ENCODE measurements at places on chromosomes 12 and 14.

GRCh38 chr14:33777681-33778080, 173.2 kb downstream of the EGLN3 start:
- DNase-seq: no peak

DNA sequence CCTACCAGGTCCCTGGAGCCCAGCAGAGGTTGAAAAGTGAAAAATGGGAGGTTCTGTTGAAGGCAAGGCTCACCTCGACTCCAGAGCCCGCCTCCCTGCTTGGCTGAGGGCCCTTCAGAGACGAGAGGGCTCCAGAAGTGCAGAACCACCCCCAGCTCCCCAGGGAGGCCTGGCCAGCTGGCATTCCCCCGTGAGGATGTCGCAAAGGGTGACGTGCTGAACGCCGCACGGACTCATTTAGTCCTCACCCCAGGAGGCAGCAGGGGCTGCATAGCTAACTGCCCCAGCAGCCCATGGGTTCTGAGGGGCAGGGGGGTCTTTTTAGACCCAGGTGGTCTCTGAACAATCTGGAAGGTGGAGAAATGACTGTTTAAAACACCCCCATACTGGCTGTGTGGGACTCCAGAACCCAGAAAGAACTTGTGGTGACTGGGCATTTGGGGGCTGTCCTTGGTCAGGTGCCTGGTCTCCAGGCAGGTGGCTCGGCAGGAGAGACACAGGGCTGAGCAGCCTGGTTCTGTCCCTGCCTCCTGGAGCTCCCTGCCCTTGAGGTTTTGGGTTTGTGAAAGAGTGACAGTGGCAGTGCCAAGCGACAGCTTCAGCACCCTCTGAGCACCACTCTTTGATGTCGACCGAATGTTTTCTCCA, 32.0 kb downstream of the ANAPC7 start:
- no peak for DNase-seq

DNA sequence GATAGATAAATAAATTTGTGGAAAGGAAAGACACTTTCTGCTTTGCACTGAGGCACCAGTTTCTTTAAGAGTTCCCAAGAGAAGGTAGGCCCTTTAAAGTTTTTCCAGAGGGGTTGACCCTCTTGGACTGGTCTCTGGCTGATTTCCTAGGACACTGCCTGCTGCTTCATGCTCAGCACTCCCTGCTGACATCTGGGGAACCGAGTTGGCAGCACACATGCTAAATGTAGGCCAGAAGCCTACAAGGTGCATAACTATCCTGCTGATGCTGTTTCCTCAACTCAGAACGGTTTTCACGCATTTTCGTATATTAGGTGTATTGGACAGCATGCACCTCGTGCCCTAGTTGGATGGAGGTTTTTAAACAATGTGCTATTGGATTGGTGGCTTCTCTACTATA, 887.2 kb upstream of the SEL1L start:
- DNase-seq: no peak

DNA sequence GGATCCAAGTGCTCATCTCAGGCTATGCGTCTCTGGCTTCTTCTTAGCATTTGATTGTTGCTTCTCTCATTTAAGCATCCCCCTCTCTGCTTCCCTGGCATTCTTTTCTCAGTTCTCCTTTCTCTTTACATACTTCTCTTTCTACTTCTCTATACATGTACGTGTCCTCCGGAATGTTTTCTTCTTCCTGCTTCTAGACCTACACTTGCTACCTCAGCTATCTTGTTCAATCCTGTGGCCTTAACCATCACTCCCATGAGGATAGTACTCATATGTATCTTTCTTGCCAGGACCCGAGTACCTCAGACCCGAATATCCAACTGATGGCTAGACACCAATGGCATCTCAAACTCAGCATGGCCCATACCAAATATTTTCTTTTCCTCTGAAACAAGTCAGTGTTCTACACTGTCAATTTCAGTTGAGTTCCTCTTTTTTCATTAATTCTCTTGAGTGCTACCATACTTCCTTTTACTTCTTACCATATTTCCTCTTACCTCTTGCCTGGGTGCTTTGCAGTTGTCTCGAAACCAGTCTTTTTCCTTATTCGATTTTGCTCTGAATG, 115.1 kb upstream of the SLC38A2 start:
- DNase-seq: no peak

- DNase-seq: no peak
These were observed 45.8 kb upstream of the LALBA start for GRCh38 chr12:48615681-48616080.

GRCh38 chr12:6563448-6564050, 4.5 kb downstream of the NOP2 start:
- no peak for DNase-seq

DNA sequence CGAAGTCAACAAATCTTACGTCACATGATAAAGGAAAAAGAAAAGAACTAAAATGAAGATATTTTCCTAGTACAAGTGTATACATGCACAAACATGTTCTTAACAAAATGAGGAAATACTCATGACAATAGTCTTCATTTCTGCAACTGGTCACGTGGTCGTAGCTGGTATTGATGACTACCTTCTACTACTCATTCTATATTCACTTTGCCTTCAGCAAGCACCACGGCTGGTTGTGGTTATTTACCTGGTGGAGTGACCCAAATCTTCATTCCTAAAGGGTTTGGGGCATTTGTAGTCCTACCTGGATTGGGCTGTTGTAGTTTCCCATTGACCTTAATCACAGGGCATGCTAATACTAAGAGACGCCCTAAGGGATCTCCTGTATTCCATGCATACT, 51.2 kb downstream of the FIGNL2 start:
- DNase-seq: no peak

DNA sequence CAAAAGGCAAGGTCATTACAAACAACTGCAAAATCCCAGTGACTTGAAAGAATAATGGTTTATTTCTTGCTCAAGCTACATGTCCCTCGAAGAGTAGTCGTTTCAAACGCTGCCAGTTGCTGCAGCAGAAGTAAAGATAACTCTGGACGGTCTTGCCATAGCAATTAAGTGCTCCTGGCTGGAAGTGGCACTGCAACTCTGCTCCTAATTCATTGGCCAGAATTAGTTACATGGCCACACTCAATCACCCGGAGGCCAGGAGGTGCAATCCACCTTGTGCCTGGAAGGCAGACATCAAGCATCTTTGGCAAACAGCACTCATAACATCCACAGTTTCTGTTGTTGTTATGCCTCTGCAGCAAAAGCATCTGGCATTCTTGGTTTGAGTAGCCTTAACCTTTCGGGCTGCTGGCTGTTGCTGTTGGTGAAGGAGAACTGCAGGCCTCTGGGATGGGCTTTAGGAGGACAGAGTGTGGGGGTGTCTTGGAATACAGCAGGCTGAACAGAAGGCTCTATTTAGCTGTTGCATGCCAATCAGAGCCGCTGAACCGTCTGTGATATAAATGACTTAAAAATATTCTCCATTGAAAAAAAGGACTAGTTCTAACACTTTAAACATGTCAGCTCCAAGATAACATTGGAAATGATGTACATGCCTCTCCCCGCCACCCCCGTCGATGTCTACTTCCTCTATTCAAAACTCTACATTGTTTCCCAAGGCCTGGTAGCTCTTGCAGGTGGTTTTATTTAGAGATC, 123.5 kb upstream of the DYRK2 start:
- no peak for DNase-seq

- no peak for DNase-seq
These were observed 283.3 kb upstream of the PWP1 start for GRCh38 chr12:107402041-107403022.

GRCh38 chr14:50528000-50528399, 4.4 kb downstream of the MAP4K5 start:
- DNase-seq: no peak

DNA sequence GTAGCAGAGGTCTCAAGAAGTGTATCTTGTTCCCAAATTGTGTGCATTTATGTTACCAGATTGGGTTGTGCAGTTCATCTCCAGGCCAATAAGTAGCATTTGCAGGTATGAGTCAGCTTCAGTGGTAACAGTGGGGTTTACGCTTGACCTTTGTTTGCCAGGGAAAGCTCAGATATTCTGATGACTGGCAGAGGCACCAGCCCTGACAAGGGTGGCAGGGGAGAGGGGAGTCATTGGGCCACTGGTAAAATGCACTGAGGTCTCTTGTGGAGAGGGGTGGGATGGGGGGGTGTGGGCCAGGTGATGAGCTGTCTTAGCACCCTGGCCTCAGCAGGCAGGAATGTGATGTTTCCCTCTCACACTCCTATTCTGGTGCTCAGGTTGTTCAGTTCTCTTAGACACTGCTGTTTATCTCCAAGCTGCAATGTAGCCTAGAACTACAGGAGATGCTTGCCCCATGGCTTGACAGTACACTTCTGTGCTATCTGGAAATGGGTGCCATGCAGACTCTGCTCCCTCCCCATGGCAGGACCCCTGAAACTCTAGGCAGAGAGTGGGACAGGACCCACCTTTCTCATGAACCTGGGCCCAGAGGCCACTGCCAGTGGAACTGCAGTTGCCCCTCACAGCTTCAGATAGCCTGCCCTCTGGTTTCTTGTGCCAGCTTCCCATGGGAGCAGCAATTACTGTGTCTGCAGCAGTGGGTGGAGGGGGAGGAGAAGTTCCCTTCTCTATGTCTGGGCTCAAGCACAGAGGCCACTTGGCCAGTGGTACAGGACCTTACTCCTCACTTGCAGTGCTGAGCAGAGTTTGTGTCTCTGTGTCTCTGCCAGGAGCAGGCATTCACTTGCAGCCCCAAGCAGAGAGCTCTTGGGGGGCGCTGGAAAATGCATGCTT, 31.9 kb downstream of the USP15 start:
- DNase-seq: no peak

GRCh38 chr12:25590011-25590721, 37.1 kb upstream of the LMNTD1 start:
- DNase-seq: no peak

DNA sequence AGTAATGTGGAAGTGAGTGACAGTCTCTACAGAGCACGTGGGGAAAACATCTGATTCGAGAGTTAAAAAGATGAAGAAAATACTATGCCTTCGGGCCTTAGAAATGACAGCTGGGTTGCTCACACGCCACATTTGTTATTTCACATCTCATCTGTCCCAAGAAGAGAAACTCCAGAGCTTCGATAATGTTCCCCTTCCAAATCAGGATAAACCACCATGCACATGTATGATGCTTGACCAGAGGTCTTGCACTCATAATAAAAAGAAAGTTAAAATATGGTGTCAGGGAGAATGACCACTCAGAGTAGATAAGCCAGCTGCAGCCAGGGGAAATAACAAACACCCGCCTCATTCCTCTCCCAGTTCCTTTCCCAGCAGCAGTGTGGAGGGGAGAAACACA, 34.6 kb downstream of the NIN start:
- DNase-seq: no peak

GRCh38 chr14:70642303-70643235, 853 bp downstream of the TTC9 start:
- no peak for DNase-seq

GRCh38 chr14:103317251-103317650, 16.8 kb upstream of the EIF5 start:
- no peak for DNase-seq

DNA sequence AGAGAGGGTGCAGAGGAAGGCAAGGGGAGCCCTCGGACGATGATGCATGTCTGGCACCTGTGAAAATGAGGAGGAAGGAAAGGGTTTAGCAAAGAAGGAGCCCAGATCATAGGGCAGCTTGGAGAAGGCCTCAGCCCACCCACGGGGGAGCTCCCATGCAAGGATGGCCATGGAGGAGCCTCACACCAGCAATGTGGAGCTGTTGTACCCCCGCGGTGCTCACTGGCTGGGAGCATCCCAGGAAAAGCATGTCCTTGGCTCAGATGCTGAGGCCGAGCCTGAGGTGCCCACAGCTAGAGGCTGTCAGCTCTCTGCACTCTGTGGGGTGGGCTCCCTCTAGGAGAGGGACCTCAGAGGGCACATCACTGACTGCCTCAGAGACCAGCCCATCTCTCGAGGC, 622.6 kb downstream of the AACS start:
- no peak for DNase-seq

DNA sequence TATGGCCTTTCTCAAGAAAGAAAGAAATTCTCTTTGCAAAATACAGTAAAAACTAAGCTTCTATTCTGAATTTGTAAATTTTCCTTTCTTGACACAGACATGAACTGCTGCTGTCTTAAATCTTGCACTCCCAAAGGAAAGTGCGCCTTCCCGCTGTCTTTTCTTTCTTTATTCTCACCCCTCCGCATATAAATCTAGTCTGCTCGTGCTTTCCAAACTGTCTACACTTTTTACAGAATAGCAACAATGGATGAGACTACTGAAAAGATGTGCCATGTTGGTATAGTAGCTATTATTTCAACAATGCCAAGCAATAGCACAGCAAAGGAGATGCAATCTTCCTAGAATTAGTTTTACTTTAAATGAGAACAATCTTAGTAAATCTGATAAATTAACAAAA, 328.8 kb upstream of the PDE3A start:
- DNase-seq: no peak

- no peak for DNase-seq
These were observed 80.7 kb upstream of the METAP2 start for GRCh38 chr12:95393191-95393790.

GRCh38 chr12:51961834-51962233, 10.3 kb downstream of the ACVR1B start:
- no peak for DNase-seq

GRCh38 chr14:91246051-91246852, 1.7 kb upstream of the GPR68 start:
- DNase-seq: no peak

GRCh38 chr14:85529803-85530574, at the start of gene FLRT2:
Gene FLRT2, plus strand, starts transcription at chr14:85530144. Its CDS starts 91,371 bp downstream, at chr14:85621515.
- DNase-seq: no peak

DNA sequence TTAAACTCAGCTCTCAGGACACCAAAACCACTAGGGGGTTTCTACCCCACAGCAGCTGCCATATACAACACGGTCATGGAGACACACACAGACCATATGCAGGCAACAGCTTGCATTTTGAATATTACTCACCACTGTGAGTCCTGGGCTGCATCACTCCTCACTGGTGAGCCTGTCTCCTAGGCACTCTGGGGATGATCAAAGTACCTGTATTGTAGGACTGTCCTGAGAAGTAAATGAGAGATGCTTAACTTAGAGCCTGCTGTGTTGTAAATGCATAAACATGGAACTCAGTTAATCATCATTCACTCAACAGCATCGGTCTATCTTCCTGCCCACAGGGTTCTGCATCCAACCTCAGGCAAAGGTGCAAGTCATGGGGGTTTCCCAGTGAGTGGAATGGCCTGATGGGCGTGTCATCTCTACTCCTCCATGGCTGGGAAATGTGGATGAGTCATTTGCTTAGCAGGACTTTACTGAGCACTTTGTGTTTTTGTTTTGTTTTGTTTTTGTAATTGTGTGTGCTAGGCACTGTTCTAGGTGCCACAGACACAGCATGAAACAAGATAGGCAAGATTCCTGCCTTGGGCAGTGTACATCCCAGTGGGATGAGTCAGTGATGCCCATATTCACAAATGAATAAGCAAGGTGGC, 1141.2 kb upstream of the TMEM132C start:
- DNase-seq: no peak

GRCh38 chr12:41772478-41772877, 372.2 kb downstream of the GXYLT1 start:
- DNase-seq: no peak

GRCh38 chr12:63843254-63843720, 1.2 kb upstream of the SRGAP1 start:
- no peak for DNase-seq

- no peak for DNase-seq
These were observed 274.9 kb upstream of the SRRM4 start for GRCh38 chr12:118706437-118706836.

- DNase-seq: no peak
These were observed 25.9 kb downstream of the UBE2N start for GRCh38 chr12:93415723-93416464.

All from esophagus squamous epithelium (tissue), 5 donors.